T-helper 1 cell (primary cell): ENCODE measurements at places on chromosomes 7 and 10.

GRCh38 chr10:119357412-119358151 lies 150.2 kb downstream of the GRK5 start:
- DNase-seq = no peak

- DNase-seq = no peak
Measured at GRCh38 chr7:134674424-134674823, 27.8 kb downstream of the BPGM start.

DNA sequence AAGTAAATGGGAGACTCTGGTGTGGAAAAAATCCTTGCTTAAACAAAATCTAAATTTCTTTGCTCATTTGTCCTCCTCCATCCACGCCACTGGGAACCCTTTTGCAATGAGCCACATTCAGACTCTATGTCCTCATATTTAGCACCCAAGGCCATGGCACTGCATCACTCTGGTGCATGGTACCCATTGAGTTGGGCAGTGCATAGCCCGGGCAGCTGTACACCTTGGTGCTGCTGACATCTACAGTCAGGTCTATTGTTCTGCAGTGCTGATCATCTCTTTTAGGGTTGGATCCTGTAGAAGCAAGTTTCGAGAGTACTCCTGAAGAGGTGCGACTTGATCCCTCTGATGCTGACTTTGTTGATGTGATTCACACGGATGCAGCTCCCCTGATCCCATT lies 6.8 kb downstream of the PNLIPRP1 start:
- no peak for DNase-seq

- DNase-seq = no peak
Measured at GRCh38 chr10:105514106-105514505, 873.0 kb downstream of the SORCS3 start.

DNA sequence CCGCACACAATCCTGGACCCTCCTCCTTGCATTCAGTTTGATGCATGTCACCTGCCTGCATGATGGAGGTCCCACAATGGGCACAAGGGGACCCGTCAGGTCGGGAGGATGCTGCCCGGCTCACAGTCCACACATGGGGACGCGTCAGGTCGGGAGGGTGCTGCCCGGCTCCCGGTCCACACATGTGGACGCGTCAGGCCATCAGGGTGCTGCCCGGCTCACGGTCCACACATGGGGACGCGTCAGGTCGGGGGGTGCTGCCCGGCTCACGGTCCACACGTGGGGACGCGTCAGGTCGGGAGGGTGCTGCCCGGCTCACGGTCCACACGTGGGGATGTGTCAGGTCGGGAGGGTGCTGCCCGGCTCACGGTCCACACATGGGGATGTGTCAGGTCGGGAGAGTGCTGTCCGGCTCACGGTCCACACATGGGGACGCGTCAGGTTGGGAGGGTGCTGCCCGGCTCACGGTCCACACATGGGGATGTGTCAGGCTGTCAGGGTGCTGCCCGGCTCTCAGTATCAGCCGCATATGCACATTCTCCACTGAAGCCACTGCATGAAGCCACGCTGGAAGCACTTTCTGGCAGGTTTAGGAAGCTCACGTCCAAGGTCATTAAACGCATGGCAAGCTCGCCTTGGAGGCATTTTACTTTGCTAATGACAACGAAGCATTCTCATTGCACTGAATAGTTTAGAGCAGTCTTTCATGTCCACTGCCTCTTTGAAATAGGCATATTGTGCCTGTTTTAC lies 50.3 kb downstream of the DIP2C start:
- DNase-seq = no peak

- DNase-seq = no peak
Measured at GRCh38 chr10:10096296-10096695, 921.4 kb upstream of the CELF2 start.

DNA sequence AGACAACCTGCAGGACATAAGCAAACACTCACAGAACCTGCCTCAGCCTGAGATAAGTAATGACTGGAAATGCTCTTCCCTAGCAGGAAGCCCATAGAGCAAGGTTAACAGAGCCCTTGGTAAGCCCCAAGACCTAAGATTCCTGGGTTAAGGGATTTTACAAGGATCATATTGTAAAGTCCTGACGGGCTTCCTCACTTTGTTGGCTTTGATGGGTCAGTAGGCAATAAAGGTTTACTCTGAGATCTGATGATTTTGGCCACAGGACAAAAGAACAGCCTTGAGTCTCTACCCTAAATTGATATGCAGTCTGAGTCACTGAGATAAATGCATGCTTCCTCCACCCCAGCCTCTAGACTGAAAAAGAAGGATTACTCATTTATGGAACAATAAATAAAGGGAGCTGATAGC lies 270.8 kb downstream of the HTR7 start:
- DNase-seq = no peak

- DNase-seq = no peak
Measured at GRCh38 chr7:43856996-43857395, 12.3 kb downstream of the MRPS24 start.

GRCh38 chr10:224571-224970 lies 89.3 kb downstream of the ZMYND11 start:
- no peak for DNase-seq

GRCh38 chr7:155988416-155988815 lies 176.2 kb upstream of the SHH start:
- no peak for DNase-seq

GRCh38 chr10:43863859-43864591 lies 215.3 kb upstream of the ZNF32 start:
- DNase-seq = no peak

GRCh38 chr7:85630904-85631600 lies 444.2 kb upstream of the SEMA3D start:
- DNase-seq = no peak

- DNase-seq = no peak
Measured at GRCh38 chr10:78706256-78706655, 362.5 kb upstream of the ZMIZ1 start.

DNA sequence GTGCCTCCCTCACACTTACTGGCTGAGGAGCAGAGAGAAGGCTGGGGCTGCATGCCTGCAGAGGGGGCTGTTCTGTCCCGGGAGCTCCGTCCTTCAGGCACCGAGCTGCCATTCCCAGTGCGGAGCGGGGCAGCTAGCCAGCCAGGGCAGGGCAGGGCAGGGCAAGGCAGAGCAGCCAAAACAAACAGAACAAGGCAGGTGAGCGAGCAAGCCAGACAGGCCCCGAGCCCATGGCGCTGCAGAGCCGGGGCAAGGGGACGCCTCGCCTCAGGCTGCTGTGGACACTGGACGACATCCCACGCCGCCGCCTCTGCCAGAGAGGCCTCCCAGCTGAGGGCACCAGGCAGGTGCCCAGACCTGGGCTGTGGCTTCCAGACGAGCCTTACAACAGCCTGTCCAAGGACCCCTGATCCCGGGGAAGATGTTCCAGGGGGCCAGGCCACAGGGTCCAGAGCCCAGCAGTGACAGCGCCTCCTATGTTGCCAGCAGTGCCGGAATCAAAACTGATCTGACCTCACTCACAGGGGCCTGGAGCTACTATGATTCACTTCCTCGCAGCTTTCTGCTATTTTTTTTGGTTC lies 8.2 kb upstream of the NDST2 start:
- no peak for DNase-seq

GRCh38 chr10:1074748-1075308 lies 18.6 kb downstream of the WDR37 start:
- DNase-seq = no peak

DNA sequence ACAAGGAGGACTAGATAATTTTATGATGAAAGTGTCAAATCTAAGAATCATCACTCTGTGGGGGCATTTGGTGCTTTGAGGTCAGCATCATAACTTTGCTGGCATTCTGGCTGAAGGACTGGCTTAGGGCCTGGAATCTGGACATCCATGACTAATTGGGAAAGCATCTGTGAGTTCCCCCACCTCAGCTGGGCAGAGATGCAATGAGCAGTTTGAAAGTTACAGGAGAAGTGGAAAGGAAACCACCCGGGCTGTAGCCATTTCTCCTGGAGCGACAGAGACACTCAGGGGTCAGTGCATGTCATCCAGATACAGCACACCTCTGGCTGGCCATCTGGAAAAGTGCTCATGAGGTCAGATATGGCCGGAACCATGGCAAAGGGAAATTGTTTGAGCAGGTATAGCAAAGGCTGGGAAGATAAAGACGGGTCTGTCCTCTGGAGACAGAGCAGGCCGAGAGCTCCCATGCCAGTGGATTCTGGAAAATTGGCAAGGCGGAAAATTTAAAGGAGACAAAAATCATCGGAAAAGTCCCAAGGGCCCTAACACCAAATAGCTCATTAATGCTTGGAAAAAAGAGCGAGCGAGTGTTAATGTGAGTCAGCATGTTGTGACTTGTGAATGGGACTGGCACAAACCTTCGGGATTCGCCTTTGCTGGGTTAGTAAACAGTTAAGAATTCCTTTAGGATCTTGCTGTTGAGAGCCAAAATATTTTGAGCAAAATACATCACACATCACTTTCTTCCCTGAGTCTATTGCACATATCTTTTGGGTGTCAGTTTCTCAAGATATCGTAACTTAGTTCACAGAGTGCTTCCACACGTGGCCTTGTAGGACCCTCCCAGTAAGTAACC lies 188.4 kb upstream of the AGK start:
- DNase-seq = no peak

GRCh38 chr7:17774716-17775288 lies 165.5 kb downstream of the SNX13 start:
- no peak for DNase-seq

GRCh38 chr10:72174297-72174662 lies 41.5 kb upstream of the ANAPC16 start:
- no peak for DNase-seq

DNA sequence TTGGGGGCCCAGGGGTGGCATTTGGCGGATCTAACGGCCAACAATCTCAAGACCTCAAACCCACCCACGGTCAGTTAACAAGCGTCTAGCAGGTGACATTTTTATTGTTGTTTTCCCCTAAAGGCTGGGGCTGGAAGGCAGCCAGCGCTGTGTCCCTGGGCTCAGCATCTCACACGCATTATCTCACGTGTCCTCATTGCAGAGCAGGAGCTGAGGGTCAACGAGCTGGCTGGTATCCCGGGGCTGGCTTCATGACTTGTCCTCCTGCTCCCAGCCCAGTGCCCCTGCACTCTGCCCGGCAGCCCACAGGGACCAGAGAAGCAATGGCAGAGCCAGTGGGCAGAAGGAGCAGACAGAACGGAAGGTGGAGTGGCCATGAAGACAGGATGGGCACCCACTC lies 54.4 kb upstream of the TMEM273 start:
- DNase-seq = no peak

GRCh38 chr7:155963771-155964195 lies 151.5 kb upstream of the SHH start:
- DNase-seq = no peak

- DNase-seq = no peak
Measured at GRCh38 chr7:149232362-149232761, 7.1 kb upstream of the ZNF212 start.

DNA sequence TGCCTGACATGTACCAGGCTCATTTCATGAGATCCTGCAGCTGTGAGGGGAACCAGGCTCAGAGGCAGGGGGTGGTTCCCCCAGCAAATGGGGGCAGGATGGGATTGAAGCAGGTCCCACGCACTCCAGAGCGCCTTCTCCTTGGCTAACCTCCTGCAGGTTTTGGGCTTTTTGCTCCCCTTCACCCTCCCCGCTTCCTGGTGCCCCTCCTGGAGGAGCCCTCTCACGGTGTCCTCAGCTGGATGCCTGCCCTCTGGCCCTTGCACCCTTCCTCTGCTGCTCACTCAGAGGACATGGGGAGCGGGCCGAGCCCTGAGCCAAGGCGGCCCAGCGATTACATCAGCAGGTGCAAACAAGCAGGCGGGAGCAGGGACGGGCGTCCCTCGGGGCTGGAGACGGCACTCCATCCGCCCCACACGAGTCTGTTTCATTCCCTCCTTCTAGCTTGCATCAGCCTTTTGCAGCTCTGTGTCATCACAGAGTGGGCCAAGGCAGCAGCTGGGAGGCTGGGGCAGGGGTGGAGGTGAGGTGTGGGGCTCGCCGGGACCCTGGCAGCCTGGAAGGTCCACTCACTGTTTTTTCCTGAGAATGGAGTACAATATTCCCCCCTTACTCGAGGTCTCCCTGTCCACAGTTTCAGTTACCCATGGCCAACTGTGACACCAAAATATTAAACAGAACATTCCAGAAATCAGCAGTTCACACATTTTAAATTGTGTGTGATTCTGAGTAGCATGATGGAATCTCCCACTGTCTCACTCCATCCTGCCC lies 52.7 kb upstream of the SLC29A3 start:
- no peak for DNase-seq

DNA sequence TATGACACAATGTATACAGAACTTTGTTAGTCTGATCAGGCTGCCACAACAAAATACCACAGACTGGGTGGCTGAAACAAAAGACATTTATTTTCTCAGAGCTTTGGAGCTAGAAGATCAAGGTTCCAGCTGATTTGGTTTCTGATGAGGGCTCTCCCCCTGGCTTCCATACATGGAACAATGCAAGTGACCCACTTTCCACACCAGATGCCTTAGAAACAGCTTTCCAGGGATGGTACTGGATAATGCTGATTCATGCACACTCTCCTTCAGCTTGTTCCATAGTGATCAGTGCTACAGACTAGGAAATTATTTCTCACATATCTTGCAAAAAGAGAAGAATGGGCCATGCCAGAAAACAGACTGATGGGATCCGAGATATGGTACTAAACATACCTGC lies 1274.9 kb upstream of the SORCS1 start:
- no peak for DNase-seq

GRCh38 chr10:131591936-131592335 lies 280.4 kb upstream of the TCERG1L start:
- no peak for DNase-seq

GRCh38 chr10:122257041-122257440 lies 14.1 kb upstream of the BTBD16 start:
- DNase-seq = no peak

GRCh38 chr10:14810969-14811953 lies 26.6 kb downstream of the CDNF start:
- DNase-seq = no peak

DNA sequence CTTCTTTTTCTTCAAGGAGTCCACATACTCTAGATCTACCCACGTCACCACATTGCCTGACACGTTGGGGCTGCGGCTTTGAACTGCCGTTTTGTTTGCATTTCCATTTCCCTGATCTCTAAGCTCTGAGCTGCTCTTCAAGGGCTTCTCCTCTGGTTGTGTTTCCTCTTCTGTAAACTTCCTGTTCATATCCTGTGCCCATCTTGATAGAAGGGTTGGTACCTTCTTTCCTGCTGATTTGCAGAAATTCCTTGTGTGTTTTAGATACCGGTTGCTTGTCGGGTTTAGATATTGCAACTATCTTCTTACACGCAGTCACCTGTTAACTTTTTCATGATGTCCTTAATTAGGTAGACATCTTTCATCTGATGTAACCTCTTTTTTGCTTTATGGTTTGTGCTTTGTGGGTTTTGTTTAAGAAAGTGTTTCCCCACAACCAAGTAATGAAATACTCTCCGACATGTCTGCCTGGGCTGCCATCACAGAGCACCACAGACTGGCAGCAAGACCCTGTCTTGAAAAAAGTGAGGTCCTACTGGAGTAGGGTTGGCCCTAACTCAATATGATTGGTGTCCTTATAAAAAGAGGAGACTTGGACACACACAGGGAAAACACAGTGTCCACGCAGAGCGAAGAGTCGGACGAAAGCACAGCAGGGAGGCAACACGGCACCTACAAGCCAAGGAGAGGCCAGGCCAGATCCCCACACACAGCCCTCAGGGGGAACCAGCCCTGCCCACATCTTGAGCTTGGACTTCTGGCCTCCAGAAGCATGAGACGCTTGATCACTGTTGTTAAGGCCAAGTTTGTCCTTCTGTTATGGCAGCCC lies 99.1 kb upstream of the PDGFA start:
- peak; percentile 58 for DNase-seq
